Activated naive CD8-positive, alpha-beta T cell treated with anti-CD3 and anti-CD28 coated beads, Interleukin-2, amount 10 ng/mL, durations not matched to agents 7 days and 5 days (primary cell): ENCODE measurements at places on chromosomes 6 and 20. TPM values are rescaled to one million over a fixed set of nuclear protein-coding genes. Genes with fewer than 3 reads are reported as not detected.

The COL9A1 gene
- total RNA-seq = not detected

The ECT2L gene
- not detected for total RNA-seq

The RBL1 gene
- total RNA-seq = 49.4 TPM

The APCDD1L gene
- not detected for total RNA-seq

The VGLL2 gene
- not detected for total RNA-seq

The TSHZ2 gene
- 0.54 TPM for total RNA-seq

The SGK2 gene
- total RNA-seq = 0.53 TPM

The MYCT1 gene
- total RNA-seq = not detected

The CRISP3 gene
- not detected for total RNA-seq

The ACTL10 gene
- total RNA-seq = 4.9 TPM

The OPN5 gene
- total RNA-seq = not detected

The EMILIN3 gene
- not detected for total RNA-seq

- H3K4me1 ChIP-seq = no peaks in the 10 kb centered on the region
- no peak overlapping the region for H3K4me3 ChIP-seq
- H3K27me3 ChIP-seq = no peaks in the 10 kb centered on the region
- H3K27ac ChIP-seq = no peak overlapping the region
- no peak for DNase-seq
These were observed 1532.7 kb downstream of the HACE1 start for GRCh38 chr6:103326760-103327757.

- H3K36me3 ChIP-seq = no peaks in the 10 kb centered on the region
- no peak overlapping the region for H3K4me3 ChIP-seq
- H3K4me1 ChIP-seq = peaks cover 4% of the 10 kb centered on the region
These were observed 4.9 kb upstream of the ARFGAP1 start for GRCh38 chr20:63267691-63268090.

GRCh38 chr20:19835533-19836222 lies 77.6 kb downstream of the RIN2 start:
- no peaks in the 10 kb centered on the region for H3K36me3 ChIP-seq
- no peak for DNase-seq
- H3K27ac ChIP-seq = no peak overlapping the region
- H3K27me3 ChIP-seq = peaks cover 15% of the 10 kb centered on the region

DNA sequence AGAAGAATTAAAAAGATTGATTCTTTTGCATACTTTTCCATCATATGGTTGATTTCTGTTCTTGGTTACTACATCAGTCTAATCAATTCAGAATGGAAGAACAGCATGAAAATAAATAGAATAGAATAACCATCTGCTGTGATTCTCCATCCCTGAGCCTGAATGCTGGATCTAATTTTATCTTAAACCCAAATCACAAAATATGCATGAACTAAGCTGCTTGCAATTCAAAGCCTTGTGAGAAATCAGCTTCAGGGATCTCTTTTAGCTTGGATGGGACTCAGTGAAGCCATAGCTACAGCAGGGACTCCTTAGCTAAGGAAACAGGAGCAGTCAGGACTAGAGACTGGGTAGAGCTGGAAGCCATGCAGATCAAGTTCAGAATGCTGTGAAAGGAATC lies 74.1 kb downstream of the TPBG start:
- no peak overlapping the region for H3K27ac ChIP-seq
- no peak overlapping the region for H3K4me3 ChIP-seq
- H3K27me3 ChIP-seq = no peaks in the 10 kb centered on the region
- H3K4me1 ChIP-seq = no peaks in the 10 kb centered on the region
- no peak for DNase-seq

GRCh38 chr20:43138061-43138770 lies 51.5 kb downstream of the PTPRT start:
- H3K4me1 ChIP-seq = peaks cover 4% of the 10 kb centered on the region
- no peak for DNase-seq

GRCh38 chr6:37406726-37407341 lies 26.2 kb upstream of the CMTR1 start:
- H3K27me3 ChIP-seq = peaks cover 37% of the 10 kb centered on the region
- no peak overlapping the region for H3K4me3 ChIP-seq
- H3K4me1 ChIP-seq = no peaks in the 10 kb centered on the region

DNA sequence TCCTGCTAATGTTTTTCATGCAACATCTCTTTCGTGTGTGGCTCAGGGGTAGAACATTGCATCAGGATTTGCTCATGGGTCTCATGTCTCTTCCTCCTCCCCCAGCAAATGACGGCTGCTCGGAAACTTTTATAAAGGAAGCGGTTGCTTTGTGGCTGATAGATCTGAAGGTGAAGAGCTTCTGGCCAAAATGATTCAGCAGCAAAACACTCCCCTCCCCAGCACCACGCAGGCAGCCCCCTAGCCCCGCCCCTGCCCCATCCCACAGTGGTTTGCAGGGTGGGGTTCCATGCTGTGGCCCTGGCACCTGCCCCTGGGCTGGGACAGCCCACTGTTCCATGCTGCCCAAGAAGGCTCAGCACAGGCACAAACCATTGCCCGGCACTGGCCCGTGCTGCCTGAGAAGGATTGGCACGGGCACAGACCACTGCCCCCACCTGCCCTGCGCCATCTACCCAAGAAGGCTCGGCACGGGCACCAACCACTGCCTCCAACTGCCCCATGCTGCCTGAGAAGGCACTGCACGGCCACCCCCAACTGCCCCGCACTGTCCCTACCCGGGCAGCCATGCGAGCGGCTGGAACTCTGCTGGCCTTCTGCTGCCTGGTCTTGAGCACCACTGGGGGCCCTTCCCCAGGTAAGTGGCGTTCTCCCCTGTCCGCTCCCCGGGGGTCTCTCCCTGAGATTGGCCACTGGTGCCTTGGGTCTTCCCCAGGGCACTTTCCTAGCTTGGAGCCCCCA lies at the start of gene CST7:
TSS of gene CST7 (plus strand) at position 331 of the 741 bp plus-strand sequence. CDS start at position 568, 237 bp downstream.
- peak within 1 kb of the TSS; percentile 99 for H3K27ac ChIP-seq
- H3K27me3 ChIP-seq = no peaks in the 10 kb centered on the region
- H3K36me3 ChIP-seq = peaks cover 42% of the 10 kb centered on the region
- peak within 1 kb of the TSS; percentile 87 for H3K4me3 ChIP-seq

GRCh38 chr6:88983532-88983931 lies 20.1 kb upstream of the RNGTT start:
- peaks cover 15% of the 10 kb centered on the region for H3K27me3 ChIP-seq
- no peak overlapping the region for H3K4me3 ChIP-seq
- H3K4me1 ChIP-seq = peaks cover 3% of the 10 kb centered on the region
- DNase-seq = no peak
- H3K36me3 ChIP-seq = no peaks in the 10 kb centered on the region
- H3K27ac ChIP-seq = no peak overlapping the region

DNA sequence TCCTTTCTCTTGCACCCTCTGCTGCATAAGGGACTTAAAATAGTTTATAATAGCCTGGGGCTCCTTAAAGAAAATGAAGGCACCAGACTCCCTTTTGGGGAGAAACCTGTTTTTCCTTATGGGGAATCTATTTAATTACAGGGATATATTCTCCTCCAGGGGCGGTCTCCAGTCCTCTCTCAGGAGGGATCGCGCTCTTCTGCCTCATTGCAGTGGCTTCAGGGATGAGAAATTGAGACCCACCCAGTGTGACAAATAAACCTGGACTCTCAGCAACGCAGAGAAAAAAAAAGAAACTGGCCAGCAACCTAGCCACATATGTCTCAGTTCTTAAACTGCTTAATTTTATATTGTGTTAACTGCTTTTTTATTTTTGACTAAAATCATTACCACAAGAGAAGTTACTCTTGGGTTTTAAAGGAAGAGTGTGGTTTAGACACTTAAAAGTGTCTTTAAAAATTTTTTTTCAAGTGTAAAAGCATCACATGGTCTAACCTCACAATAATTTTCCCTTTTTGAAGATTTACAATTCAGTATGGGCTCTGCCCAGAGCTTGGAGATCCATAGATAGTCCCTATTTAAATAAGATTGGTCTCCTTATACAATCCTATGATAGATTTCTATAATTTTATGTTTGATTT lies 11.7 kb upstream of the GOPC start:
- peaks cover 3% of the 10 kb centered on the region for H3K36me3 ChIP-seq
- H3K27me3 ChIP-seq = peaks cover 11% of the 10 kb centered on the region
- no peak overlapping the region for H3K27ac ChIP-seq
- peak overlapping the region; percentile 36 for H3K4me3 ChIP-seq
- no peak for DNase-seq

DNA sequence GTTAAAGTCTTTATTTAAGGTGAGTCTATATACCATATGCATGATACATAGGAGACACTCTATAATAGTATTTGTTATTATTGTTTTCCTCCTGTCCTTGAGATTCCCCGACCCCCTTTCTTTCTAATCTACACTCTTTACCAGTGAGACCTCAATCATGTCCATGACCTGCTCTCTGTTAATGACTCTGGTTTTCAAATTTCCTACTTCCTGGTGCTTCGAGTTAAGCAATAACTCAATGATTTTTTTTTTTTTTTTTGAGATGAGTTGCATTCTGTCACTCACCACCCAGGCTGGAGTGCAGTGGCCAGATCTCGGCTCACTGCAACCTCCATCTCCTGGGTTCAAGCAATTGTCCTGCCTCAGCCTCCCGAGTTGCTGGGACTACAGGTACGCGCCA lies 574.6 kb upstream of the SLC35B3 start:
- H3K27me3 ChIP-seq = no peaks in the 10 kb centered on the region
- H3K27ac ChIP-seq = no peak overlapping the region
- no peak for DNase-seq
- H3K36me3 ChIP-seq = no peaks in the 10 kb centered on the region
- no peak overlapping the region for H3K4me3 ChIP-seq

DNA sequence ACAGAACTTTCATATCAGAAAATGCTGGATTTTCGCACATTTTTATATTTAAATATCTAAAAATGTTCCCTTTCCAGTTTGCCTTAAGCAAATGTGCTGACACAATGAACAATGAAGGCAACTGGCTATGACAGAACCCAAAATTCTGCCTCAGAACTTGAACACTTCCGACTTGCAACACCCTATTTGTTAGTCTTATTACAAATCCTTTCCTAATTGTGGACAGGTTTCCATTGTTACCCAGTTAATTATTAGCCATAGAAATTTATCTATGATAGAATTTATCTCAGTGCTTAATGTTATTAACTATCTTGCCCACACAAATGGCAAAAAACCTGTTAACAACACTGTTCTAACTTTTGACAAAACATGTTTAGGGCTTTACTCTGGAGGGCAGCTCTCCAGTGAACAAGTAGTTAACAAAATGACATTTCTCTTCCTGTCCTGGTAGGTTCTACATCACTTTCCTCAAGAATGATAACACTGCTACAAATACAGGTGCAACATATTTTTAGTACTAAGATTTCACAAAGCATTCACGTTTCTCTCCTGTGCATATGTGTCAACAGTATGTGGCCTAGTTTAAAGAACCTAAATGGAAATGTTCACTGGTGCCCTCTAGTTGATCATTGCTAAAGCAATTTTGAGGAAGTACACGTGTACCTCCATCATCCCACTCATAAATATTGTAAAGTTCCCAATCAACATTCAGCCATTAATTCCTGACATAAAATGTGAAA lies 58.4 kb downstream of the HIVEP2 start:
- peaks cover 65% of the 10 kb centered on the region for H3K4me1 ChIP-seq
- H3K4me3 ChIP-seq = peak overlapping the region; percentile 54
- no peak for DNase-seq

GRCh38 chr6:23445157-23445710 lies 680.8 kb upstream of the NRSN1 start:
- no peak for DNase-seq
- no peaks in the 10 kb centered on the region for H3K36me3 ChIP-seq
- no peaks in the 10 kb centered on the region for H3K27me3 ChIP-seq
- H3K4me1 ChIP-seq = no peaks in the 10 kb centered on the region
- H3K27ac ChIP-seq = no peak overlapping the region

GRCh38 chr20:23623666-23624323 lies 14.0 kb downstream of the CST3 start:
- no peak overlapping the region for H3K4me3 ChIP-seq
- H3K27ac ChIP-seq = no peak overlapping the region
- H3K27me3 ChIP-seq = peaks cover 9% of the 10 kb centered on the region
- H3K4me1 ChIP-seq = peaks cover 3% of the 10 kb centered on the region
- no peak for DNase-seq
- H3K36me3 ChIP-seq = no peaks in the 10 kb centered on the region

- peaks cover 13% of the 10 kb centered on the region for H3K27me3 ChIP-seq
- no peak overlapping the region for H3K27ac ChIP-seq
- no peak for DNase-seq
- H3K4me1 ChIP-seq = no peaks in the 10 kb centered on the region
- H3K36me3 ChIP-seq = no peaks in the 10 kb centered on the region
- no peak overlapping the region for H3K4me3 ChIP-seq
These were observed 120.8 kb upstream of the MTHFD1L start for GRCh38 chr6:150744522-150745260.

GRCh38 chr20:41086402-41087324 lies 50.7 kb upstream of the PLCG1 start:
- no peak for DNase-seq
- H3K4me1 ChIP-seq = peaks cover 17% of the 10 kb centered on the region
- H3K4me3 ChIP-seq = peak overlapping the region; percentile 20
- peaks cover 54% of the 10 kb centered on the region for H3K36me3 ChIP-seq
- H3K27ac ChIP-seq = peak overlapping the region; percentile 61

- H3K27me3 ChIP-seq = no peaks in the 10 kb centered on the region
- H3K4me3 ChIP-seq = no peak overlapping the region
- no peak for DNase-seq
These were observed 206.6 kb downstream of the DLL1 start for GRCh38 chr6:170084166-170084730.

GRCh38 chr20:11162026-11162775 lies 488.4 kb upstream of the JAG1 start:
- H3K4me3 ChIP-seq = no peak overlapping the region
- no peaks in the 10 kb centered on the region for H3K36me3 ChIP-seq
- no peaks in the 10 kb centered on the region for H3K27me3 ChIP-seq

DNA sequence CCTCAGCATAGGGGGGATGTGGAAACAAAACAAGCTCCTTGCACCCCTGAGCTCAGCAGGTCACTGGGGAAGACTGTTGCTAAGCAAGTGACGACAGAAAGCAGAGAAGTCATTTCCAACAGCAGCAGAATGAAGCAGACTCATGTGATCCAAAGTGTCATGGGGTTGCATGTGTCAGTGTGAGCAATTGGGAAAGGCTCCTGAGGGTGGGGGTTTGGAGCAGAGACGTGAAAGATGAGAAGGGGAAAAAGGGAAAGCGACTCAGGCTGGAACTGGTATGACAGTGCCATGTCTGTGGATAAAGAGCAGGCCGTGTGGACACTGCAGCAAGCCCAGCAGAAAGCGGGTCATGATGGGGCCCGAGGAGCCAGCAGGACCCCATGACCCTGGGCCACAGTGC lies 363.9 kb downstream of the PREX1 start:
- no peak overlapping the region for H3K27ac ChIP-seq
- peaks cover 5% of the 10 kb centered on the region for H3K4me1 ChIP-seq
- no peaks in the 10 kb centered on the region for H3K36me3 ChIP-seq
- H3K4me3 ChIP-seq = no peak overlapping the region
- DNase-seq = no peak
- H3K27me3 ChIP-seq = peaks cover 10% of the 10 kb centered on the region

DNA sequence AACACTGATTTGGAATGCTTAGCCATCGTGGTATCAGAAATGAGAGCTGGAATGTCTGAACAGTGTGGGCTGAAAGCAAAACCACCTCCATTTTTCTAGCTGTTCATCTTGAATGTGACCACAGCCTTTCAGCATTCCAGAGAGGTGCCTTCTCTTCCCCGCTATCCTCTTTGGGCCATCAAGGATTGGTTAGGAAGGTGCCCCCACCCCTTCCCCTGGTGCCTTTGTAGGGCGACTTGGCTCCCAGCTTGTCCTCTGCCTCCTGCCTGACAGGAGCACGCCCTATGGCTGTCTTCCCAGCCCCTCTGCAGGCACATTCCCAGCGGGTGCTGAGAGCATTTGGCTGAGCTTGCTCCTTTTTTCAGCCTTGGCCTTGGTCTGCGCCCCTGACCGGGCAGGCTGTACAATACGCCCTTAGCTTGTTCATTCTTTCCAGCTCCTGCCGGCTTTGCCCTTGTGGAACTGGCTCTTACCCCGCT lies 97.5 kb downstream of the ARMC2 start:
- no peak for DNase-seq
- no peak overlapping the region for H3K4me3 ChIP-seq
- H3K27ac ChIP-seq = no peak overlapping the region
- H3K4me1 ChIP-seq = peaks cover 31% of the 10 kb centered on the region
- H3K27me3 ChIP-seq = no peaks in the 10 kb centered on the region
